ENCODE measurements at places on chromosomes 2 and 18.
A peak's percentile ranks its signal among the peaks of the same experiment; 100 is the strongest.

DNA sequence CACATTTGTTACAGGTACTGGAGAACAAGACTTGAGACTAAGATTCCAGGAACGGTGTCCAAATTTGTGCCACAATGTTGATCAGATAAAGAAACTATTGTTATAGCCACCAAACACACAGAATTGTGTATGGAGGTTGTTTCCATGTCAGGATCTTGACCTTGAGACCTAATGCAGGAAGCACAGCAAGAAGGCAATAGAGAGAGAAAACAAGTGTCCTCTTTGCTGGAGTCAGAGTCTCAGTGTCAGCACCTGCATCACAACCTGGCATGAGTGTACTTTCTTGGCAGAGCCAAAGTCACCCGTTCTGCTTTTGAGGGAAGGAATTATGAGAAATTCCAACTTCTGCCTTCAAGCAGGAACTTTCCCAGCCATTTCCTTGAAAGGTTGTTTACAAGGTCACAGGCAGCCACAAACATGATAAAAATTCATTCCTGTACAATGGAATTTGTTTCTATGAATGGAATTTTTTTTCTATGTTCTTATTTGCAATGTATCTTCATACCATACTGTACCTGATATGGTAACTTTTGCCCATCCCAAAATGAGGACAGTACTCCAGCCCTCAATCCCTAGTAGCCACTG, 118.4 kb downstream of the PKP4 start:
- no peak for DNase-seq

GRCh38 chr2:11701751-11702301, 31.8 kb upstream of the NTSR2 start:
- DNase-seq, result no peak

GRCh38 chr2:143833015-143833660, 686.8 kb downstream of the ZEB2 start:
- no peak for DNase-seq

GRCh38 chr18:2758309-2758708, 88.5 kb upstream of the EMILIN2 start:
- no peak for DNase-seq

GRCh38 chr2:113215056-113215455, 41.3 kb downstream of the PSD4 start:
- DNase-seq, result no peak

DNA sequence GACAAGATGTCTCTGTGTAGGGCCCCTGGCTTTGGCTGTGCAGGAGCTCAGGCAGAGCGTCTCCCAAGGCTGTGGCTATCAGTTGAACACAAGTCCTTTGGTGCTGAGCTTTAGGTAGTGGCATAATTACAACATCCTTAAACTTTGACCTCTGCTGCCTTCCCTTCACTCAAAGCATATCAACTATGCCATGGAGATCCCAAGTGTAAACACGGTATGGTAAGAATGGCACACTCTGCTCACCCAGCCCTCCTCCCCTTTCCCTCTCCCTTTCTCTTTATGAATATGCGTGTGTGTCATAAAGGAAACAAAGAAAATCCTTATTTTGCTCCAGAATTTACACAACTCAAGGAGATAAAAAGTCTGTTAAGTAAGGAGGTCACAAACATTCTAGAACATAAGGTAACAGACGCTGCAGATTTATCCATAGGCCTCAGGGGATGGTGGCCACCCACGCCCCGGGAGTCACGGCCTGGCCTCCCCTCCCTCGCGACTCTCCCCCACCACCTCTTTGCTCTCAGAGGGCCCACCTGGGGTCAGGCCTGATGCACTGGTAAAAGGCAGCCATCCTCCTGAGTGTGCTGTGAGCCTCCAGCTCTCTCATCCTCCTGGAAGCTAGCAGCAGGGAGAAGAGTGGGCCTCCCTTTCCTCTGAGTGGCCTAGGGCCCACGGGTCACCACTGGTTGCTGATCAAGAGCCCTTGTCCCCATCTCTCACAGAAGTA, 67.3 kb downstream of the CRACDL start:
- DNase-seq, result no peak

DNA sequence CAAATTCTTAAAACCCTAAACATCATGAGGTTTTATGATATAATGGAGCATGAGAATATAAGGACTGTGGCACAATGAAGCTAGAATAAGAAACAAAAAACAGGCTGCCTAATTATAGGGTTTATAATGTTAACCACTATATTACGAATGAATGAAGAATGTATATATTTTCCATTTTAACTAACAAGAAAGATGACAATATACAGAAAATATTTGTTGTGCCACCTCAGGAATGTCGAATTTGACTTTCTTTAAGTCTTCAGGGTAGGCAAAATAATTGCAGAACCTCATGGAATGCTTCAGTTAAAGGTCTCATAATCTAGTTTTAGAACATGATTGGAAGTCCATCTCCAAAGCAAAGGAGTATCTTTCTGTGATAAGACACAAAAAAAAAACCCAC, 282.9 kb upstream of the SLC8A1 start:
- no peak for DNase-seq

GRCh38 chr18:71689416-71690160, 854.6 kb downstream of the CBLN2 start:
- DNase-seq, result no peak

DNA sequence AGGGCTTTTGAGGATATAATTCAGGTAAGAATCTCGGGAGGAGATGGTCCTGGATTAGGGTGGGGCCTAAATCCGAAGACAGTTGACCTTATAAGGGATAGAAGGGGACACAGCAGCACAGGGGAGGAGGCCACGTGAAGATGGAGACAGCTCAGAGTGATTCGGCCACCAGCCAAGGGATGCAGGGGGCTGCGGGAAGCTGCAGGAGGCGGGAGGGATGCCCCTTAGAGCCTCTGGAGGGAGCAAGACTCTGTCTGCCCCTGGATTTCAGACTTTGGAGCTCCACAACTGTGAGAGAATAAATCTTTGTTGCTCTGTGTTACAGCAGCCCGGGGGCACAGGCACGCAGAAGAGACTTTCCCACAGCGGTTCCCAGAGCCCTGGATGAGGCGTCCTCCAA, 143.7 kb downstream of the ASB1 start:
- no peak for DNase-seq

DNA sequence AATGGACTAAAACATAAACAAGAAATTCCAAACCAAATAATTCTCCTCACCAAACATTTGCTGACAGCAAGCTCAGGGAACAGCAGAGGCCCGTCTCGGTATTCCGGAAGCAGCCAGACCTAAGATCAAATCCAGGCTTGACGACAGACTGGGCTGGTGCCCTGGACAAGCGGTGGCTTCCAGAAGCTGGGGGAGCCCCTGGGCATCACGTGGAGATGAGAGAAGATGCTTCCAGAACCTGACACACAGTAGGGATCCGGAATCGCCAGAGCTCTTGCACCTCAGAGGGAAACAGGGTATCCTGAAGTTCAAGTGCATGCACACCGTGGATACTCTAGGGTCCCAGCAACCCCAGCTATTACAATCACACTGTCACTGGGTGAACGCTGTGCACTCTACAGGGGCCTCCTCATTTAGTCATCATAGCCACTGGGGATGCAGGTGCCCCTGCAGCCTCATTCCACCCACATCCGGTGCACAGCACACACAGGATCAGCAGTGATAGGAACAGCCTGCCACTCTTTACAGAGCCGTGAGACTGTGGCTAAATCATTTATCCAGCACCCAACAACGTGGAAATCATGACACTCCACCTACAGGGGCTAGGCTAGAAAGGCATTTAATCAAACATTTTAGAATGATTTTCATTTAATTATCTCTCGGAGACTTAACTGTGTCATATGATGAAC, 102.6 kb downstream of the HDAC4 start:
- DNase-seq, result no peak

GRCh38 chr2:177466337-177467195, 74.0 kb downstream of the AGPS start:
- DNase-seq, result no peak

- DNase-seq, result no peak
Measured at GRCh38 chr2:212957624-212958023, 193.8 kb downstream of the IKZF2 start.

GRCh38 chr2:36452260-36452659, 96.7 kb downstream of the CRIM1 start:
- DNase-seq, result no peak

GRCh38 chr2:206311026-206311425, 36.6 kb downstream of the ZDBF2 start:
- no peak for DNase-seq

- no peak for DNase-seq
Measured at GRCh38 chr2:8189316-8189715, 492.5 kb upstream of the ID2 start.

DNA sequence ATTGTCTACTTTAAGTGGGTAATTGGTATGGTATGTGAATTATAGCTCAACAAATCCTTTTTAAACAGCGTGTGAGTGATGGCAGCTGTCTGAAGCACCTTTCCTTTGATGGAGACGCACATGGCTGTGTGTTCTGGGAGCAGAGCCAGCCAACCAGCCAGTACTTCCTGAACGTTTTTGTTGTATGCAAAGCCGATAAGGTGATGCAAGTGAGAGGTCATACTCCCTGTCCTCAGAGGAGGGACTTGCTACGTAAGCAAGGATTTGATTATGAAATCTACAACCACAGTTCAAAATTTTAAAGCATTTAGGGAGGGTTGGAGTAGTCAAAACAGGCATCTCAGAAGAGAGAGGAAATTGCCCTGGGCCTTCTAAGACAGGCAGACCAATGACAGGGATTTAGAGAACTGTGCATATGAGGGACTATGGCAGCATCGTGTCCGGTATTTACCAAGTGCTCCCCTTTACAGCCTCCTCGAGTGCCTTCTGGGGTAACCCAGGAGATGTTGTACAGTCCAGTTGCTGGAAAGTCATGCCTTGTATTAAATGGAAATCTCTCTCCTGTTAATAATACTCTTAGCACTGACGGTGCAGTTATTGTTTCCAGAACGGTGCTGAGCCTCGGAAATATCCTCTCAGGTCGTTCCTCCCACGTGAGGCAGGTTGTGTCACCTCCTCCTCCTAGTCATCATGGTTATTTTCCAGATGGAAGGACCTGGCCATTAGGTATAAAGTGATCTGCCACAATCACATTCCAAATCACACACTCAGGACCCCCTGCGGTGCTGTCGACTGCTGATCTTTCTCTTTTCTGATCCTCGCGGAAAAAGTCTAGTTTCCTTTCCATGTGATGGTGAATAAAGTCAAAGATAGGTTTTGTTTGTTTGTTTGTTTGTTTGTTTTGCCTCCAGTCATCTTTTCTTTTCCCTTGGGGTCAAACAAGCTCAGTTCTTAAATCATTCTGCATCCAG, 28.4 kb downstream of the ARHGEF4 start:
- DNase-seq, result no peak

- no peak for DNase-seq
Measured at GRCh38 chr2:186347472-186347871, 138.6 kb upstream of the ZC3H15 start.

- no peak for DNase-seq
Measured at GRCh38 chr2:42327125-42327524, 33.9 kb downstream of the COX7A2L start.

- DNase-seq, result no peak
Measured at GRCh38 chr2:28333606-28334526, 58.8 kb upstream of the FOSL2 start.

DNA sequence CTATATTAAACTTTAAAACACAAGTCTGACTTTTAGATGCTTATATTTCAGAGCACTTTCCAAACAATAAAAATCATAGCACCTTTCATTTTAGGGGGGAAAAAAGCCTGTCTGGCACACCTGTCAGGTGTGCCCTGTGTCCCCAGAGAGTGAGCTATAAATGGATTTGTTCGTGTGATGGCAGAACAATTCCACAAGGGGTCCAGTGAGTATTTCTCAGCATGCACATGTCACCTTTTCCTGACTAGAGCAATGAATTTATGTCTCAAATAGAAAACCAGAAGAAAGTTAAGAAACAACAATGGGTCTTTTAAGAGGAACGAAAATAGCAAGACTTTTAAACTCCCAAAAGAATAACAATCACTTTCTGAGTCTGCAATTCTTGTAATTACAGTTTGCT, 55.9 kb downstream of the ACVR1C start:
- DNase-seq, result peak; percentile 39

- no peak for DNase-seq
Measured at GRCh38 chr2:232999354-232999753, 13.7 kb downstream of the NGEF start.

- DNase-seq, result no peak
Measured at GRCh38 chr2:227351639-227352038, 26.6 kb downstream of the MFF start.

DNA sequence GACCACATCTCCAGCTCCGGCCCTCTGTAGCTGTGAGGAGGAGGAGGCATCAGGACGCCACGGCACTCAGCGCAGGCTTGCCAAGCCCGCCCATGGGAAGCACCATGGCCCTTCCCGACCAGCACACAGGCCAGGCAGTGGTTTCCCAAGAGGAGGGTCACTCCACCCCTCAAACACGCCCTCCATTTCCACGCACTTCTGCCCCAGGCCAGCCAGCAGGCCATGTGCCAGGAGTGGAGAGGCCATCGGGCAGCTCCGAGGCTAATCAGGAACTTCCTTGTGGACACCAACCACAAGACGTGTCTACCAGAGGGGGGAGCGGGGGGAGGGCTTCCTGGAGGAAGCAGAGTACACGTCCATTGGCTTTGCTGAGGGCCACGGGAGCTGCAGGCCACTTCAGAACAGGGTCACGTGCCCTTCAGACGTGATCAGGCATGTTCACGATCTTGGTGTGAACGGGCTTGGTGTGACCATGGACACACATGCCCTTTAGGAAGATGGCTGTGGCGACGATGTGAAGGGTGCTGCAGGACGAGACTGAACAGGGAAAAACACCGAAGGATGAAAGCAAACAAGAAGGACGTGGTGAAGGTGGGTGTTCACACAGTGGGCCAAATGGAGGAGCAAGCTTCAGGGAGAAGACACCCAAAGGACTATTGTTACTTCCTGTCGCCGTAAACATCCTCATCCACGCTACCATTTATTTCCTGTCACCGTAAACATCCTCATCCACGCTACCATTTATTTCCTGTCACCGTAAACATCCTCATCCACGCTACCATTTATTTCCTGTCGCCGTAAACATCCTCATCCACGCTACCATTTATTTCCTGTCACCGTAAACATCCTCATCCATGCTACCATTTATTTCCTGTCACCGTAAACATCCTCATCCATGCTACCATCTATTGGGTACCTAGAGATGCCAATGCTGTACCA, 6.5 kb upstream of the MTERF4 start:
- DNase-seq, result no peak

All from HEK293T (cell line).